SK-N-DZ (cell line): ENCODE measurements at places on chromosomes 2 and 18.

GRCh38 chr2:38751596-38752410, 642 bp upstream of the SRSF7 start:
- DNase-seq, result peak; percentile 72

GRCh38 chr2:150027164-150027563, 439.6 kb upstream of the MMADHC start:
- DNase-seq, result no peak

DNA sequence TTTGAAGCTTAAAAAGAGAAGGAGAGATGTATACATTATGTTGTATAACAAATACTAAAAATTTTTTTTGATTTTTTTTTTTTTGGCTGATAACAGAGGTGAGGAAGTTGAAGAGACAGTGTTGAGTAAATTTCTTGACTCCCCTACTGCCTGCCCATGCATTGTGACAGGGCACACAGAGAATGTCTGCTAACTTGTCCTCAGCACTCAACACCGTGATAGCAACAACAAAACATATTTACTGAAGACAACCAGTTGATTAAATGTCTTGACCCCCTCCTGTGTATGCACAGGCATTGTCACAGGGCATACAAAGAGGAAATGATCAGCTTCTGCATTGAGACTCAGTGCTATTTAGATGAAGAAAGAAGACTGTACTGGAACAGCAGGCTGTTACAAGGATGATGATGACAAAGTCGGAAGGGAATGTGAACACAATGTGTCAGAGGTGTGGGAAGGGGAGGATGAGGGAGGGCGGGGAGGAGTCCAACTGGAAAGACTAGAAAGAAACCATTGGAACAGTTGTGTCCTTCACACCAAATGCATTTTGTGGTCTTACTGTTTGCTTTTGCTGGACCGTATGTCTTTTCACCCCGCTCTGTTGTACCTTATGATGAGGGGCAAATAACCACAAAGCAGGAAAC, 89.5 kb downstream of the CERS6 start:
- no peak for DNase-seq

- no peak for DNase-seq
Measured at GRCh38 chr2:240965296-240965904, 33.0 kb upstream of the SNED1 start.

DNA sequence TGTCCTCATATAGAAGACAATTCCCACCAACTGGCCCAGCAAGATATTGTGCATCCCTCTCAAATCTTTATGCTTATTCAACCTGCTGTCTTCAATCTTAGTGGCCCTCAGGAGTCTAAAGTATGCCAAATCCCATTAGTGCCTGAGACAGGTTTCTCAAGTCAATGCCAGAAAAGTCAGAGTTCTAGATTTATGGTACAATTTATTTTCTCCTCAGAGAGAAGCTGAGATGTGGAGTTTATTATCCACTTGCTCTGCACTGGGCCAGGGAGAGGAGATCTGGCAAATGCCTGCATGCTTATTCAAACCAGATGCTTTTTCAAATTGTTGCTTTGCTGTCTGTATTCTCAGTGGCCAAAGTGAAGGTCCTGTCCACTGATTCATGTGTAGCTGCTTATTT, 825.2 kb downstream of the METTL4 start:
- no peak for DNase-seq

DNA sequence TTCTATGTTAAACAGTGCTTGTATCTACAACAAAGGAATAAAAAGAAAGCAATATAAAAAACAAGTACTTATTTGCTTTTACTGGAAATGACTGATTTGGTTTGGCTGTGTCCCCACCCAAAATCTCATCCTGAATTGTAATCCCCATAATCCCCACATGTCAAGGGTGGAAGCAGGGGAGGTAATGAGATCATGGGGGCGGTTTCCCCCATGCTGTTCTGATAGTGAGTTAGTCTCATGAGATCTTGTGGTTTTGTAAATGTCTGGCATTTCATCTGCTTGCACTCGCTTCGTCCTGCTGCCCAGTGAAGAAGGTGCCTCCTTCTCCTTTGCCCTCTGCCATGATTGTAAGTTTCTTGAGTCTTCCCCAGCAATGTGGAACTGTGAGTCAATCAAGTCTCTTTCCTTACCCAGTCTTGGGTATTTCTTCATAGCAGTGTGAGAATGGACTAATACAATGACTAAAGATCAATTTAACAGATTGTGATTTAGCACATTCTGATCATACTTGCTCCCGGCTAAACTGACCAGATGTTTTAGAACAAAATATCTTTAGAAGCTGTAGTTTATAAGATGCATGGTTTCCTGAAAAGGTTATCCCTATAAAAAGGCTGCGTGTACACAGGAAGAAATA, 19.9 kb downstream of the PTH2R start:
- DNase-seq, result no peak

DNA sequence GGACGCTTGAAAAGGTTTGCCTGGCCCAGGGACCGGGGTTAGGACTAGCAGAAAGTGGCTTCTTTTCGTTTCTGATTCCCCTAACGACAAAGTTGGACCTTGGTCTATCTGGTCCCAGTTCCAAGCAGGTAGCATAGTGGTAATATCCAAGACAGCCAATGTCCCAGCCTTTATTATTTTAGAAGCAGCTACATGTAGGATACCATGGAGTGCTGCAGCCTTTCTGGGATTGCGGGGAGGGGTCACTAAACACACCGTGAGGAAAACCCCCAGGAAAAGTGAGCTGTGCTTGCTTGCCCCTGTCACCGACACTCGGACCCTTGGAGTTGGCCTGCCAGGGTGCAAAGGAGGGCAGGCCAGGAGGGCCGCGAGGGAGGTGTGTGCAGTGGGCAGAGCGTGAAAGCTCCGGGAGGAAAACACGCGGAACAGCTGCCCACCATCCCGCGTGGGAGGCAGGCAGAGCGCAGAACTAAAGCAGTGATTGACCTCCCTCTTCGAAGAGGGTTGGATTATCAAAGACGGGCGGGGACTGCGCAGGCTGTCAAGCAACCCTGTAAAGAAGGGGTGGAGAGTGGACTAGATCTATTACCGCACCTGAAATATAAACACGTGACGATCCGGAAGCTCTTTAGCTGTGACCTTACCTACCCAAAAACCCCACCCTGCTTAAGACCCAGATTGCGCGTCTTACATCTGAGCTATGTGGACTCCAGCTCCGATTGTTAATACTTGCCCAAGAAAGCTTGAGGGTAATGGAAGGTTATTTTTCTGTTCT, 624 bp upstream of the MAP4K3 start:
- DNase-seq, result peak; percentile 47

- DNase-seq, result peak; percentile 53
Measured at GRCh38 chr2:70733646-70734180, 34.3 kb downstream of the ADD2 start.

- DNase-seq, result no peak
Measured at GRCh38 chr2:154771664-154772284, 73.3 kb downstream of the KCNJ3 start.
